ENCODE measurements at places on chromosomes 11 and 22.
A peak's percentile ranks its signal among the peaks of the same experiment; 100 is the strongest.

- DNase-seq = no peak
Measured at GRCh38 chr11:32494629-32495028, 59.3 kb upstream of the WT1 start.

DNA sequence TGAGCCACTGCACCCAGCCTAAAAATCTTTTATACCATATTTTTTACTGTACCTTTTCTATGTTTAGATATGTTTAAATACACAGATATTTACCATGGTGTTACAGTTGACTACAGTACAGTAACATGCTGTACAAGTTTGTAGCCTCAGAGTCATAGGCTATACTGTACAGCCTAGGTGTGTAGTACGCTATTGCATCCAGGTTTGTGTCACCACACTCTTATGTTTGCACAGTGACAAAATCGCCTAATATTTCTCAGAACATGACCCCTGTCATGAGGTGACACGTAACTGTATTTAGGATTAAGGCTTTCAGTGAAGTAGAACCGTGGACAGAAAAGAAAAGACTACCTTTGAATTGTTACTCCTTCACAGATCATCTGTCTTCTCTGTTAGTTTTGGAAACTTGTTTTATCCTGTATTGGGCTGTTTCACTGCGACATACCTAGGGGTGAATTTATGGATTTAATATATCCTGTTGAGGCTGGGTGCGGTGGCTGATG lies 83.8 kb downstream of the ZNRF3 start:
- DNase-seq = no peak

GRCh38 chr22:37240941-37241320 lies 3.1 kb downstream of the RAC2 start:
- DNase-seq = no peak

DNA sequence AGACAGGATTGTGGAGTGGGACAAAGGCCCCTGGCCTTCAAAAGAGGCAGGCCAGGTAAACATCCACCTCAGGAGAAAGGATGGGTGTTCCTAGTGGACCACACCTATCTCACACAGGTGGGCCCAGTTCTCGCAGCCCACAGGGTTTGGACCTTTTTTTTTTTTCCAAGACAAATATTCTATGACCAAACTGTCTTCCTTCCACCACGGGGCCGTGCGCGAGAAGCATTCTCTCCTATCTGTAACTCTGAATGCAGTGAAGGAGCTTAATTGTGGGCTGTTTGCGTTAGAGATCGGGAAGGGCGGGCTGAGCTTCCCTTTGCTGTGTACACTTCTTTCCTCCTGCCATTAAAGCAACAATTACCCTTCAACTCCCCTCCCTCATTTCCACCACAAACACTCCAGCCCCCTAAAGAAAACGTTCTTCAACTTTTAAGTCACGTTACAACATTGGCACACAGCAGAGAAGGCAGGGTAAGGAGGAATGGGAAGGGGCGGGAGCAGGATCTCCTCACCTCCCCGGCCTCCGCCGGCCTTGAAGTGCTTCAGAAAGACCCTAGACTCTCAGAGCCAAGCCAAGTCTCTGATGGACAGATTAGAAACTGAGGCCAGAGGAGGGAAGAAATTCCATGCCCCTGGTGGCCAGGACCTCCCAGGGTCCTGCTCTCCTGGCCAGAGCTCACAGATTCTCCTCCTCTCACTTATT lies 238.4 kb downstream of the BUD13 start:
- no peak for DNase-seq

- no peak for DNase-seq
Measured at GRCh38 chr11:19466314-19466713, 225.6 kb upstream of the E2F8 start.

GRCh38 chr22:21856868-21857267 lies 10.6 kb downstream of the MAPK1 start:
- DNase-seq = no peak

- no peak for DNase-seq
Measured at GRCh38 chr11:86240164-86240563, 4.4 kb upstream of the EED start.

GRCh38 chr11:36214480-36214879 lies 74.7 kb downstream of the COMMD9 start:
- no peak for DNase-seq

DNA sequence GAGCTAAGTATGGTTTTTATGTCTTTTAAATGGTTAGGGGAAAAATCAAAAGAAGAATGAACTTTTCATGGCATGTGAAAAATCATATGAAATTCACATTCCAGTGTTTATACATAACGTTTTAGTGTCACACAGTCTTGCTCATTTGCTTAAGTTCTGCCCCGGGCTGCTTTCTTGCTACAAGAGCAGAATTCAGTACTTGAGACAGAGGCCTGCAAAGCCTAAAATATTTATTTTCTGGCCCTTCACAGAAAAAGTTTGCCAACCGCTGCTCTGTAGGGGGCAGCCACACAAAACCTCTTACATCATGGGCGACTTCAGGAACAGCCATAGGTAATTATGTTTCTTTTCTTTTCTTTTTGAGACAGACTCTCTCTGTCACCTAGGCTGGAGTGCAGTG lies 1.0 kb upstream of the ATG2A start:
- DNase-seq = no peak

- no peak for DNase-seq
Measured at GRCh38 chr11:115423728-115424459, 80.3 kb downstream of the CADM1 start.

GRCh38 chr11:83609191-83609590 lies 323.0 kb upstream of the CCDC90B start:
- no peak for DNase-seq

DNA sequence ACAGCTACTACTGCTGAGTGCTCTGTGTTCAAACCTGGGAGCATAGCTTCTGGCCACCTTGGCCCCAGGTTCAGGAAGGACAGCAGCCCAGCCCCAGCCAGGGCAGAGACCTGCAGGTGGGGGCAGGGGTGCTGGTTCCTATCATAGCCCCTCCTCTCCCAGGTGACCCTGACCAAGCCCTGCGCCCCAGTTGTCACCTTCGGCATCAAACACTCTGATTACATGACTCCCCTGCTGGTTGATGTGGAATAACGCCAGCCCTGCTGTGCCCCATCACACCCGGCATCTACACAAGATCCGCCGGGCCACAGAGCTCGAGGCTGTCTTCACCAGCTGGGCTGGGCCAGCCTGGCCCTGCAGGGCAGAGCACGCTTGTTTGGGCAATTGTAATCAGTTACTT lies 6.9 kb downstream of the SCGB1C1 start:
- DNase-seq = peak; percentile 30

DNA sequence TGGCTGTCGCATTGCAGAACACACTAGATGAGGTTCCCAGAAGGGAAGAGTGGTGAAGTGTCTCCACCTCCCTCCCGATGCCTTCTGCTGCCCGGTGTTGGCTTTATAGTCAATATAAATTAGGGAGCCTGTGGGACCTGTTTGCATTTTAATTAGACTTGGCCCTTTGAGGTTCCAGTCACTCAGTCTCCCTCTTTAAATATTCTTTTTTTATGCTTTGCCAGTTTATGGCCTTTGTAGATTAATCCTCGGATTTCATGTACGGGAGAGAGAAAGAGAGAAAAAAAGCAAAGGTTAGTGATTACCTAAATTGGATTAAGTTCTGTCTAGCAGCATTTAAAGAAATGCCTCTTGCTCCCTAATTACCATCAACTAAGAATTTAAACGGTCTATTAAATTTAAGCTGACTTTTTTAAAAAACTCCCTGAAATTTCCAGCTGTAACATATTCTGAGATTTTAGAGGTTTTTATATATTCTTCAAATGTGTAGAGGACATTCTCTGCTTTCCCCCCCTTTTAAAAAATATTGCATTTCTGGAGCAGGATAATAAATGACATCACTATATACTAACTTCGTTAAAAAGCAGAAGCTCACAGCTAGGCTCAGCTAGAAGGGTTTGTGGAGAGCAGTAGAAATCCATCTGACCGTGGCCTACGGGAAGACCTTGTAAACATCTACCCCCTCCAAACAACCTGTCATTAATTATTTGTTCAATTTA lies 84.4 kb downstream of the PRR5L start:
- DNase-seq = no peak

- DNase-seq = peak; percentile 87
Measured at GRCh38 chr11:133064152-133064877, 468.0 kb downstream of the OPCML start.

GRCh38 chr11:123640677-123641494 lies 13.5 kb downstream of the SCN3B start:
- DNase-seq = peak; percentile 81

DNA sequence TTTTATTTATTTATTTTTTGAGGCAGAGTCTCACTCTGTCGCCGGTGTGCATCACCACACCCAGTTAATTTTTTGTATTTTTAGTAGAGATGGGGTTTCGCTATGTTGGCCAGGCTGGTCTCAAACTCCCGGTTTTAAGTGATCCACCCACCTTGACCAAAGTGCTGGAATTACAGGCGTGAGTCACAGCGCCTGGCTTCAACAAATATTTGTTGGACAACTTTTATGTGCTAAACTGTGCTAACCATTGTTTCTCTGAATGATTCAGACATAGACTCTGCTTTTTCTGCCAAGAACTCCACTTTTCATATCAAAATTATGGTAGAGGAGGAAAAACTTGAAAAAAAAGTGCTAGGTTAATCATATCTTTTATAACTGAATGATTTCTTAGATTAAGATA lies 36.3 kb downstream of the MMP7 start:
- DNase-seq = no peak

DNA sequence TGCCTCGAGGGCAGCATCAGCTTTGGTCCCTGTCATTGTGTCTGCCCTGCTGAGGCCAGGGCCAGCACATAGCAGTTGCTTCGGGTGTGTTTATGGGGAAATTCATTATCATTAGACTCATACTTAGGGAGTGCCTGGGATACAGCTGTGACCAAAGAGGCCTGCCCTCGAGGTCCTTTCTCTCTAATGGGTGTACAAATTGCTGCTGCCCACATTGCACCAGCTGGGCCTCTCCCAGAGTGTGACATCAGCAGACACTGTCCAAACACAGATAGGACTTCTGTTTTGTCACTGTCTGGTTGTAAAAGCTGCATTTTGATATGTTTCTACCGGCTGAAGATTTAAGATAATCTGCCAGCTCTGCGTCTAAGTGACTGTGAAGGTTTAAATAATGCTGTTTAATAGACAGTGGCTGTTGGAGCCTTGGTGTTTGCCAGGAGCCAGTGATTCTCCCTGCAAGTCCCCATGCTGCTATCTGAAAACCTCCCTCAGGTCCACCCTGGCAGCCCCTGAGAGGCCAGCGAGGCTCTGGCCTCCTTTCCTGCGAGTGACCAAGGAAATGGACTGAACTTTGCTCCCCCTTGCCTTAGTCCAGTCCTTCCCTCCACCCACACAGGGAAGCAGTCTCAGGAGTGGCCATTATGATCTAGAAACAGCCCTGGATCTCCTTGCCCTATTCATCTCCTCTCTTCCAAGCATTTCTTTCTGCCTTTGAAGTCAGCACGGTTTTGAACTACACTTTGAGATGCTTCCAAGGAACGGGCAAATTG lies 505.2 kb downstream of the TBC1D22A start:
- DNase-seq = no peak

DNA sequence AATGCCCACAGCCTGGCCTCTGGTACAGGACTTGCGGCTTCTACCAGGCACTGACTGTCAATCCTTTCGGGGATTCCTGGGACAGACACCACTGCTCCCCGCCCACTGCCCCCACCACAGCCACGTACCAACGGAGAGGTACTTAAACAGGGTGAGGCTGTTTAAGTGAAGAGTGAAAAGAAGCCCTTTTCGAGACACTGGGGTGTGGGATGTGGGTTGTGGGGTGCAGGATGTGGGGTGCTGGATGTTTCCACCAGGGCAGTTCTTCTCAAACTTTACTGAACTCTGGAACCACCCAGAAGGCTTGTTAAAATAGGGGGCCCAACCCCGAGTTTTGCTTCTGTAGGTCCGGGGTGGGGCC lies 34.2 kb upstream of the PRR5 start:
- no peak for DNase-seq

DNA sequence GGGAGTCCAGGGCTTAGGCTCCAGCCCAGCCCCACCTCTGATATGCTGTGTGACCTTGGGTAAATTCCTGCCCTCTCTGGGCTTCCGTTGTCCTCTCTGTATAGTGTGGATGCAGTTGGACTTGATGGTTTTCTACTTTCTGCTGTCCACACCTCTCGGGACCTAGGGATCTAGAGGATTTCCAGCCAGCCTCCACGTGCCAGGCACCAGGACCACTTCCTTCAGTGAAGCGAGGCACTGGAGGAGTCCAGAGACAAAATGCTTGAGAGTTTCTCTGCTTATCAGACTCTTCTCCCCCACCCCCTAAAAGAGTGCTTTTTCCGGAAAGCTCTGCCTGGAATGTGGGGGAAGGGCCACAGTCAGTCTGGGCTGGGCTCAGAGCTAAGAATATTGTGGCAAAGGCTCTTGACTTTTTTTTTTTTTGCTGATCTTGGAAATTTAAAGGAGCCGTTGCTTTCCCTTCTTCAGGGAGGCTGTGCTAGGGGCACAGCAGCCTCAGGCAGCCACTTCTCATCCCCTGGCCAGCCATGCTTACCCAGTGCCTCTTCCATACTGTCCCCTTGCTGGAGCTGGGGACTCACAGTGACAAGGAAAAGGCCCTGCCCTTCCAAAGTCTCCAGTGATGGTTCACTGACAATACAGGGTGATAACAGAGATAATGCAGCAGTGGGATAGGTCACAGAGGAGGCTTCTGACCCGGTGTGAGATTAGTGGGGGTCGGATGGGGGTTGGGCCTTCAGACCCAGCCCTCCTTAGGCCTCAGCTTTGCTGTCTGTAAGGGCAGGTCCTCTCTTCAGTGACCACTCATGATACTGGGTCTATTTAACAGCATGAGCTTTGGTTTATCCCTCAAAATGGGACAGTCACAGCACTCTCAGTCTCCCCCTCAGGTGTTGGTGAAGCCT lies 2.9 kb upstream of the SERPINH1 start:
- DNase-seq = no peak

DNA sequence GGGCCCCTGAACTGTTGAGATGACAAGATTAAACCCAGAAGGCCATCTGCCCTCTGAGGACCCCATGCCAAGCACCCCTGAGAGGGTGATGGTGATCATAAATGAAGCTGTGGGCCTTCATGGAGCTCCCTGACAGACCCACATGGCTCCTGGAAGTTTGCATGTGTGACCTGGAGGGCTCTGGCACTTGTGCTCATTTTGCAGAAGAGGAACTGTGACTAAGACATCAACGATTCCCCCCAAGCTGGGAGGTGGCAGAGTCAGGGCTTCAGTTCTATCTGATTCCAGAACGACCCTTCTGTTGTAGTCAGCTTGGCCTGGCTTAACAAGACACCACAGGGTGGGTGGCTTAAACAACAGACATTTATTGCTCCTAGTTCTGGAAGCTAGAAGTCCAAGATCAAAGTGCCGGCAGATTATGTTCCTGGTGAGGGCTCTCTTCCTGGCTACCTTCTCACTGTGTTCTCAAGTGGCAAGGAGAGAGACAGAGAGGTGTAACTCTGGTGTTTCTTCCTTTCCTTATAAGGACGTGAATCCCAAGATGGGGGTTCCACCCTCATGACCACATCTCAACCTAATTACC lies 46.4 kb upstream of the CD82 start:
- DNase-seq = no peak

GRCh38 chr11:21975242-21975641 lies 217.6 kb upstream of the ANO5 start:
- no peak for DNase-seq
